ENCODE measurements at places on chromosomes 16 and 17. TPM values are rescaled to one million over a fixed set of nuclear protein-coding genes. Genes with fewer than 3 reads are reported as not detected.

CEP295NL gene
- total RNA-seq, result 6.4 TPM

CTRB1 gene
- not detected for total RNA-seq

DNA sequence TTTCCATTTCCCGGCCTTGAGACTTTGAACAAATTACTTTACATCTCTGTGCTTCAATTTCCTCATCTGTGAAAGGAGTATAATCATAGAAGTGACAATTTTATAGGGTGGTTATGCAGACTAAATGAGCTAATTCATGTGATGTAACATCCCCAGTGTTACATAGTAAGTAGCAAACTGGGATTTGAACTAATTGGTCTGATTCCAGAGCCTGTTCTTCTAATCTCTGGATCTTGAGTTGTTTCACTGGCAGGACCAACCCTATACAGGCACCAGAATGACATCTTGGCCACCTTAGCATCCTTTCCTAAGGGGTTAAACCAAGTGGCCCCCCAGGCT is 77.7 kb downstream of the AATF start:
- DNase-seq, result no peak
- H3K27ac ChIP-seq, result no peak overlapping the region
- H3K4me3 ChIP-seq, result no peak overlapping the region

DNA sequence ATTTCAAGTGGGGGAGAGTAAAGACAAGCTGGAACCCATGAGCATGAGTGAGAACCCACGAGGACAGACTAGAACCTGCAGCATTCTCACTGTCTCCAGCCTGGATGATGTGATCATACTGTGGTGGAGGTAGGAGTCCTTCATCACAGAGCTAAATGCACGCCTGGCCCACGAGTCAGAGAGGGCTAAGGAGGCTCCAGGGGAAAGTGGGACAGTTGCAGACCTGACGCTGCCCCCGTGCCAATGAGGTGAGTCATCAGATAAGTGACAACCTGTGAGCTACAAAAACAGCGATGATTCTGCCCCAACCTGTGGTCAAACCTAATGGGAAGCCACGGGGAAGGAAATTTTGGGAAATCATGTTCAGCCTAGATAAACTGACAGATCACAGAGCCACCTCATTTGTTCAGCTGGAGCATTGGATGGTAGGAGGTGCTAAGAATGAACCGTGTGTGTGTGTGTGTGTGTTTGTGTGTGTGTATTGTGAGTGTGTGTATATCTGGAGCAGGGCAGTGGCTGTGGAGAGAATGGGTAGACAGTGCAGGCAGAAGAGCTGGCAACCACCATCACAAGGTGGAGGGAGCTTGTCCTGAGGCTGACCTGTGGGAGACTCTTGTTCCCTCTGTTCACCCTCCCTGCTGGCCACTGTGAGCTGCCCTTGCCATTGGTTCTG is 131.8 kb downstream of the UTP18 start:
- no peaks in the 10 kb centered on the region for H3K4me1 ChIP-seq
- DNase-seq, result no peak
- H3K27me3 ChIP-seq, result peaks cover 4% of the 10 kb centered on the region
- no peak overlapping the region for H3K4me3 ChIP-seq

- H3K36me3 ChIP-seq, result no peaks in the 10 kb centered on the region
- no peak for DNase-seq
- H3K27me3 ChIP-seq, result peaks cover 4% of the 10 kb centered on the region
- H3K4me3 ChIP-seq, result no peak overlapping the region
Measured at GRCh38 chr16:14325502-14326401, 254.6 kb downstream of the MRTFB start.

GRCh38 chr17:6927290-6928126 is 68.3 kb upstream of the ALOX12 start:
- DNase-seq, result no peak
- peaks cover 7% of the 10 kb centered on the region for H3K36me3 ChIP-seq
- H3K4me3 ChIP-seq, result no peak overlapping the region
- no peaks in the 10 kb centered on the region for H3K4me1 ChIP-seq
- H3K27me3 ChIP-seq, result no peaks in the 10 kb centered on the region

DNA sequence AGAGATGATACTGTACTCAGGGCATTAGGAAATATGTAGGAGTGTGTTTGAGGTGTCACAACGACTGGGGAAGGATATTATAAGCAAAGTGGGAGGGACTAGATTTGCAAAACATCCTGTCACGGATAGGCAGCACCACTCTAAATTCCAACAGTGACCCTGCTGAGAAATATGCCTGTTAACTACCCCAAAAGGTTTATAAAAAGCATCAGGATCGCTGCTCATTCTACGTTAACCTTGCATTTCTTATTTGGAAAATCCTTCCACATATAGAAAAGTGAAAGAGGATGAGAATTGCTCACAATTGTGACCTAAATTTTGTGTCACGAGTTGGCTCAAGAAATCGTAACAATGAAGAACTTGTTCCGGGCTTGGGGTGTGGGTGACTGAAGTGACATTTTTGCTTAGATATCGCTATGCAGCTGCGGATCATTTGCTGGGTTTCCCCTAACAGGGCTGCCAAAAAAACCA is 51.6 kb downstream of the N4BP1 start:
- peaks cover 29% of the 10 kb centered on the region for H3K4me1 ChIP-seq
- H3K27me3 ChIP-seq, result no peaks in the 10 kb centered on the region
- no peak overlapping the region for H3K27ac ChIP-seq
- peaks cover 8% of the 10 kb centered on the region for H3K36me3 ChIP-seq
- no peak for DNase-seq

DNA sequence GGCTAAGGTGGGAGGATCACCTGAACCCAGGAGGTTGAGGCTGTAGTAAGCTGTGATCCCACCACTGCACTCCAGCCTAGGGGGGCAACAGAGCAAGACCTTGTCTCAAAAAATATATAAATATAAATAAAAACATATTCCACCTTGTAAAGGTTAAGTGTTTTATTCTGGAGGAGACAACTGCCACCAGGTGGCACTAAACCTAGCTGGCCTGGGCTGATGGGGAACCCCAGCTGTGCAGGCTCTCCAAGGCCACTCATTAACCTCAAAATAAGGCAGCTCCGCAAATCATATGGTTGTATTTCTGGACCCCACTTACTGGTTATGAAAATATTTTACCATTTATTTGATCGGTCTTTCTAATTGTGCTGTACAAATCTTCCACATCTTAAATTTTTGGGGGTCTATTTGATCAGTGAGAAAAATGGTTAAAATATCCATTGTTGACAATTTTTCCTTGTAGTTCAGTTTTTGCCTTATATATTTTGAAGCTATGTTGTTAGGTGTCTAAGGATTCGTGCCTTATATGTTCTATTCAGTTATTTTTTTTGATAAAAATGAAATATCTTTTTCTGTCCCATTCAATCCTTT is 8.5 kb upstream of the ICAM2 start:
- H3K27ac ChIP-seq, result no peak overlapping the region
- H3K36me3 ChIP-seq, result no peaks in the 10 kb centered on the region
- H3K4me3 ChIP-seq, result no peak overlapping the region
- peaks cover 2% of the 10 kb centered on the region for H3K4me1 ChIP-seq

DNA sequence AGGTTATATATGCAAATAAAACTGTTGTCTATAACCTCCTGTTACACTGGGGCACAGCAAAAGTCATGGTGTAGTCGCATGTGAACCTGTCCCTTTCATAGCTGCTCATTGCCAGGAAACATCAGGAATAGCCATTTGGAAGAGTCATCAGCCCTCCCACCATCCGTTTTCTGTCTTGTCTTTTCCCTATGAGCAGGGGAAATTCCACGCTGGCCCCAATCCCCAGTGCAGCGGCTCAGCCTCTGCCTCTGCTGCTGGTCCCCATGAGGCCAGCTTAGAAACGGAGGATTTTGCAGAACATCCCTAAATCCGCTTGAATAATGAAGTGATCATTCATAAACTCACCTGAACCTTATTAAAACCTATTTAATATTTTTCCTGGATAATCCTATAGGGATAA is 10.5 kb downstream of the MAPT start:
- no peak overlapping the region for H3K4me3 ChIP-seq
- H3K4me1 ChIP-seq, result peaks cover 24% of the 10 kb centered on the region
- H3K27ac ChIP-seq, result no peak overlapping the region
- peaks cover 7% of the 10 kb centered on the region for H3K27me3 ChIP-seq
- no peaks in the 10 kb centered on the region for H3K36me3 ChIP-seq

Measured in glutamatergic neuron (in vitro differentiated cells).